ENCODE measurements at places on chromosomes 16 and 17.

DNA sequence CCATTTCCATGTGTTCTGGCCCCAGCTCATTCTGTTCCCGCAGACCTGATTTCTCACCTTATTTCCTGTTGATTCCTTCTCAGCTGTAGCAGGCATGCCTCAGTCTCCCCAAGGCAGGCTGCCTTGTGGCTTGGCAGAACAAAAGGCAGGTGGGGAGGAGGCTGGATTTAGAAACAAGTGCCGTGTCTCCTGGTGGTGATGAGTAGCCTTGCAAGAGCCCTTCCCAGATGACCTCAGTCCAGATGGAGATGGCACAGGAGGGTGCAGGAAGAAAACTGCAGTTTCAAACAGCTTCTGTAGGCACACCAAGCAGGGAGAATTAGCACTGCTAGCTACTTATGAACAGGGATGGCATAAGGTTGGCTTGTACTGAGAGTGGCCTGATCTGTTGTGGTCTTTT, 64.6 kb downstream of the ARHGAP44 start:
- DNase-seq = no peak

- no peak for DNase-seq
These were observed 445.7 kb downstream of the TOX3 start for GRCh38 chr16:52101246-52101645.

DNA sequence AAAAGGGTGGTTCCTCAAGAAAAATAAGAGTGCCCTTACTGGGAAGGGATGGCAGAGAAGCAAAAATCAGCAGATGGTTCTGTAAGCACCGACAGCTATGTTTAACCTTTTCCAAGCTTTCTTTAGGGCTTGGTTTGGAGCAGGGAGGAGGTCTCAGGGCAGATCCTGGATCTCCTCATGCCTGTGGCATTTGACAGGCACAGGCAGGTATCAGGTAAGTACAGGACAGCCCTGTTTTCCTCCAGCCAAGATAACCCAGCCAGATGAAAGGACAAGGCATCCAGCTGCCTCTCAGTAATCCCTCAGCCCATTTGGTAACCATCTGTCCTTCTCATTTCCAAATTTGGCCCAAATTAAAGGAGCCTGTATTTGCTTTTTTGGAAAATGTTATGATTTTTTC, 141.5 kb downstream of the TOX3 start:
- DNase-seq = peak; percentile 3

- no peak for DNase-seq
These were observed 26.6 kb upstream of the MYLK3 start for GRCh38 chr16:46774743-46775177.

DNA sequence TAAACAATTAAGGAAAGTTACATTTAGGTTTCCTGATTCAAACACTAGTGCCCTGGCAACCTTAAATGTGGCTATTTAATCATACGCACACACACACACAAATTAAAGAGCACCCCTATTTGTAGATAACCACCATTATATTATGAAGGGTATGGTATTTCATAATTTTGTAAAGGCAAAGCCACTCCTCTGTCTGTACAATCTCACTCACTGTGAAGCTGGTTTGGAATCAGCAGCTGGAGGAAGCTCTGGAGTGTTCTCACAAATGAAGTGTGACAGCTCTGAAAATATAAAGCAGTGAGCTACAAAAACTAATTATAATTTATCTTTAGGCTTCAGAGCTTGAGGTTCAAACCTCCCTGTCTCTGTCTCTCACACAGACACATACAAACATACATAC, 57.9 kb upstream of the KCNJ16 start:
- no peak for DNase-seq

GRCh38 chr16:64098451-64098850, 1023.4 kb downstream of the CDH11 start:
- no peak for DNase-seq

DNA sequence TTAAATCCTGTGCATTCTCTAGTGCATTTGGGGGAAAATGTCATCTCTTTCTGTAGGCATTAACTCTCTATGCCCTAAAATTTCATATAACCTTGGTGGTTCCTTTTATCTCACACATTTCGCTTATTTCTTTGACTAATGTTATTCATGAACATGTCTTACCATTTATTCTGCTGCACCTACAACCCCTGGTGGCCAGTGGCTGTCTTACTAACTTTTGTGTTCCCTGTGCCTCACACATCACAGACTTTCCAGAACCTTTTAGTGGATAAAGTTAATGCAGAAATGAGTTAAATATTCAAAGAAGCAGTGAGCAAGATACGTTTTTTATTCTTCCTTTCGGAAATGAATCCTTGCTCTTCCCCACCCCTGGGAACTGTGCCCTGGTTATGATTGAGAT, 111.9 kb downstream of the CDH13 start:
- DNase-seq = no peak
